ENCODE measurements at places on chromosomes 16 and 17.

DNA sequence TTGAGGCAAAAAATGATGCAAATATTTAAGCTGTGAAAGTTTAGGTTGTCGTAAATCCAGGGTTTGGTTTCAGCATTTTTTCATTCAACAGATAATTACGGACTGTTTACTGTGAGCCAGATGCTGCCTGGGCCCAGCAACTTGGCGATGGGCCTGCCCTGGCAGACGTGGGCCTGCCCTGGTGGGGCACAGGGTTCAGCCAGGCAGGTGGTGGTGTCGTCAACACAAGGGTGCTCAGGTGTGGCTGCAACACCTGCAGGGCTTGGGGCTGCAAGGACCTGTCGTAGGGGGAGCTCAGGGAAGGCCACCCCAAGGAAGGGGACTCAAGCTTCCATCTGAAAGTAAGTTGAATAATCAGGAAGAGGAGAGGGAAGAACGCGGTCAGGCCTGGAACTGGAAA lies 15.1 kb downstream of the ZC3H18 start:
- DNase-seq, result no peak

DNA sequence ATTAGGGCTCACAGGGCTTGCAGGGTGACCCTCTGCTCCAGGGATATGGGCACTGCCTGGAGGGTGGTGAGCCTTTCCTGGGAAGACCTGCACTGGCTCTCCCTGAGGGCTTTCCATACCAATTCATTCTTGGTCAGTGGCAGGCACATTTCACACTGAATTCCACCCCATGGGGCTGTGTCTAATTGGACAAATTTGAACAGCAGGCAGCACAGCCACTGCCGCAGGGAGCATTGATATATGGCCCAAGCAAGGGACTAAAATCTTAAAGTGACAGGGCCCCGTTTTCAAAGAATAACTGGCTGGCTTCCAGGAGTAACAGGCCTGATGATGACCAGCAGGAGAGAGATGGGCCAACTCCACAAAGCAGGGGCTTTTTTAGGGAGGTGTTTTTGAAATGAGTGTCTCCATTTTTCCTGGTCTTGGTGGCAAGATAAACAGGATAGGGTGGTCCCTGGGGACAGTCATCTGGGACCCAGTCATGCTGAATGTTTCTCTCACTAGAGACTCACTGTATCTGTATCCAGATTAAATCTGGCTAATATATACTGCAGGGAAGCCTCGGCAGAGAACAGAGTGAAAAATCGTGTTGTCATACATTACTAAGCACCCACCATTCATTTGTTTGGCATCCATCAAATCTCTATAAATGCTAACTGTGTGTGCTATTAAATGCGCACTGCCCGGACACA lies 74.1 kb upstream of the TBX2 start:
- peak; percentile 47 for DNase-seq

GRCh38 chr17:7018331-7018964 lies 4.4 kb upstream of the BCL6B start:
- no peak for DNase-seq

GRCh38 chr16:30774367-30775130 lies 12.4 kb downstream of the RNF40 start:
- DNase-seq, result no peak

DNA sequence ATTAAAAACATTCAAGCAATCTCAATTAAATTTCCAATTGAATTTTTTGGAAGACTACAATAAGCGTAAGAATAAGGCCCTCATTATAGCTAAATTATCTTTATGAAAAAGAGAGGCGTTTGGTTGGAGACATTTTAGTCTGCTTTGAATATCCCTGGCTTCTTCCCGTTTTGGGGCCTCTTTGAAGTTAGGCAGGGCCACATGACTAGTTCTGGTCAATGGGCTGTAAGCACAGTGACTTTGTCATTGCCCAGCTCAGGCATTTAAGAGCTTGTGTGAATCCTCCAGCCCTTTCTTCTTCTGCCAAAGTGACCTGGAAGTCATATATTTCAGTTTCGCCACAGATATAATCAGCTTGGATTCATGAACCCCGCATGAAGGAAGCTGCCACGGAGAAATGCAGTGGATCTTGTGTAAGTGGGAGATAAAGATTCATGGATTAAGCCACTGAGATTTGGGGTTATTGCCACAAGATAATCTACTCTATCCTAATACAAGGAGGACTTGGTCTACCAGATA lies 21.7 kb upstream of the UBTF start:
- DNase-seq, result no peak

GRCh38 chr16:22633799-22634198 lies 123.1 kb downstream of the NPIPB5 start:
- no peak for DNase-seq

DNA sequence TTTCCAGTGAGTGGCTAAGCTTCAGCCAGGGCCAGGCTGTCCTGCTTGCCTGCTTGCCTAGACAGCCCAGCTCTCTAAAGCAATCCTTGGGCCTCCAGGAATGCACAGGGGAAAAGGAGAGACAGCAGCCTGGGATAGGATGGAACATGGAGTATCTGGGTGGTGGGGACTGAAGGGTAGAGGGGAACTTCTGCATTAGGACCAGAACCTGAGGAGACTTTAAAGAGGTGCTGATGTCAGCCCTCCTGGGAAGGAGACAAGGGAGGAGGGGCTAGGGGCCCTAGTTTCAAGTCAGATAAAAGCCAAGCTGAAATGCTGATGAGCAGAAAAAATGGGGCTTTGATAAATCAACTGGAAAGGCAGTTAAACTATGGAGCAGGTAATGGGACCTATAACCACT lies 1.8 kb downstream of the HOXB7 start:
- no peak for DNase-seq

- peak; percentile 89 for DNase-seq
Measured at GRCh38 chr16:87945351-87946042, 5.7 kb upstream of the BANP start.

GRCh38 chr17:983921-984320 lies 4.3 kb upstream of the NXN start:
- DNase-seq, result no peak

DNA sequence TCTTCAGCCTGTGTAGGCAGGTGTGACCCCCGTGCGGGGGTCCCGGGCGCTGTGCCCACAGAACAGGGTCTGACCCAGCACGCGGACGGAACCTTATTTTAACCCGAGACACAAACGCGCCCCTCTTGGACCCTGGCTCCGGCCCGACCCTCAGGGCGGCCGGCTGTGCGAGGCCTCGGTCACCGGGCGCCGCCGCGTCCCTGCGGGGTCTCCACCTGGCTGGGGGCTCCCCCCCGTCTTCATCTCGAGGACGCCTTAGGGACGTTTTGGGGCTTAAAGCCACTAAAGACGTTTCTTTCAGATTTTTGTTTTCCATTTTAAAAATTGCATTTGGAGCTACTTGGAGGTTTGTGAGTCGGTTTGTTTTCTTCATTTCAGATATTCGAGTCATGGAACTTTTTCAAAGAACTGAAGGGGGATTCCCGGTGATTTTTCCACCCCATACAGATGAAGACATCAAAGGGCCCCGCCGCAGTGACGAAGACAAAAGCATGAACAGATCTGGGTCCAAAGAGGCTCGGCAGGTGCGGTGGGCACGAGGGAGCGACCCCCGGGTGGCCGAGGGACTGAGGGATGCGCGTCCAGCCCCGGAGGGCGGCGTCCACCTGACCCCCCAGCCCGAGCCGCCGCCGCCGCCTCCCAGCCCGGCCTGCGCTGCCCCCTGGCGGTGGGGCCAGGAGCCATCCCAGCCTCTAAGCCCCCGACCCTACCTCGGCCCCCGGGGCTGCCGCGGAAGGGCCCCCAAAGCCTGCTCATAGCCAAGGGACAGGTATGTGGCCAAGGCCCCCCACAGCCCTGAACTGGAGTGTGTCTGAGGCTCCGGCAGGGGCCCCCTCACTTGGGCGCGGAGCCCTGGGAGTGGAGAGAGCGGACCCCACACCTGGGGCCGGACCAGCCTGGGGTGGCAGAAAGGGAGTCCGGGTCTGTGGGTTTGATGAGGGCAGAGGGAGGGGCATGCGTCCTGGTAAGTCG lies 3.8 kb upstream of the CD7 start:
- DNase-seq, result peak; percentile 51

GRCh38 chr17:2055292-2056205 lies 646 bp downstream of the HIC1 start:
- peak; percentile 75 for DNase-seq

GRCh38 chr17:4301066-4301465 lies 37.3 kb upstream of the ANKFY1 start:
- DNase-seq, result no peak

GRCh38 chr17:57556977-57557376 lies 188.1 kb downstream of the CCDC182 start:
- no peak for DNase-seq

DNA sequence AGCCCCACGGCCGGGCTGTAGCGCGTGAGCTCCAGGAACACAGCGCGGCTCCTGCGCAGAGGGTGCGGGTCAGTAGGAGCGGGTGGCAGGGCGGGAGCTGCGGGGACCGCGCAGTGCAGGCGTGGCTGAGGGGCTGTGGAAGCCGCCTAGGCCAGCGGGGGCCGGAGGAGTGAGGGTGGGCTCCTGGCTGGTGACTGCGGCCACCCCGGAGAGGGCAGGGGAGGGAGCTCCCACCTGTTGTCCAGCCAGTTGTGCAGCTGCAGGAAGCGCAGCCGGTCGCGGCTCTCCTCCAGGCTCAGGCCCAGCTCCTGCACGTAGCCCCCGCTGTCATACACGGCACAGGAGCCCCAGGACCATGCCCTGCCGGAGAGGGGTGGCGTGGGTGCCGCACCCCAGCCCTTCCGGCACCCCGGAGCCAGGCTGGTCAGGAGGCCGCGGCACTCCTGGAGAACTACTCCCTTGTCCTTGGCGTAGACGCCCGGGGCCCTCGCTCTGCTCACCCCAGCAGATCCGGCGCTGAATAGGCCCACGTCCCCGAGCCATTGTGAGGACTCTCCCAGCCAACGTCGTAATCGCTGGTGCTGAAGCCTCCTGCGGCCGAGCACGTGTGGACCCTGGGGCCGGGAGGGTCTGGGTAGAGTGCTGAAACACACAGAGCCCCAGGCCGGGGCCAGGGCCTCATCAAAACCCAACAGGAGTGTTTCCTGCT lies 43.9 kb downstream of the TSC2 start:
- no peak for DNase-seq

- DNase-seq, result no peak
Measured at GRCh38 chr17:77691216-77692085, 267.1 kb upstream of the TNRC6C start.

- no peak for DNase-seq
Measured at GRCh38 chr17:29941334-29941733, at the start of gene EFCAB5. TSS of gene EFCAB5 (plus strand) at chr17:29941634. CDS start at chr17:29941797, 163 bp downstream.
